ENCODE measurements at places on chromosomes 6 and 20.

DNA sequence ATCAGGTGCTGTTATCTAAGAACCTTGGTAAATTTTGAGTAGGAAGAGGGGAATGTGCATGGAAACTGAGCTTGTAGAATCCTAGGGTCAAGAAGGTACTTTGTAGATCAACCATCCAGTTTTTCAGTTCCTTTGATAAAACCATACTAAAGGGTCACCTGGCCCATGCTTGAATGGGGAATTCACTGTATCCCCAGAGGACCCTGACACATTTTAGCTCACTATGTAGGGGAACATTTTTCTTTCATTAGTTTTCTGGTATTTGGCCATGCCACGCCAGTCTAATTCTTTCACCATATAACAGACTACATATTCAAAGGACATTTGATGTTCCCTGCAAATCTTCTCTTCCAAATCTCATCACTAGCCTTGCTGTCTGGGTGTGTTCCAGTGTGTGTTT is 29.9 kb downstream of the LRRC1 start:
- DNase-seq, result no peak

DNA sequence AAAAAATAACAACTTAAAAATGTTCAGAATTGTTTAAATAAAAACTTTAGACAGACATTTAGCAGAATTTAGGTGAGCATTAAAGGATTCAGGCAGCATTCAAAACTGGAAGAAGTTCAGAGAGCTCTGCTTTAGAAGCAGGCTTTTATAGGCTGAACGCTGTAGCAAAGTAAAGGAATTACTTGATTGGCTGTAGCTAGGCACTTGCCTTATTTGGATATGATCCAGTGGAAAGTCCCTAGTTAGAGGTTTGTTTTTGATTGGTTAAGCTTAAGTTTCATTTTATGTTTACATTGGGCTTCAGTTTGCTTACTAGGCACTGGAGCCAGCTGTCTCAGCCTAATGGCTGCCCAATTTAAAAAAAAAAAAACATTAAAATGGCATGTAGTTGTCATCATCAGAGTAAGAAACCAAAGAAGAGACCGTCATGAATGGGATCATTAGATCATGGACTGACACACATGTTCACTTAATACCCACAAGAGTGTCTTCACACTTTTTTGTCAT is 65.1 kb downstream of the CBFA2T2 start:
- DNase-seq, result peak; percentile 67

- DNase-seq, result no peak
Observed at GRCh38 chr6:121216928-121217327, 117.4 kb downstream of the TBC1D32 start.

DNA sequence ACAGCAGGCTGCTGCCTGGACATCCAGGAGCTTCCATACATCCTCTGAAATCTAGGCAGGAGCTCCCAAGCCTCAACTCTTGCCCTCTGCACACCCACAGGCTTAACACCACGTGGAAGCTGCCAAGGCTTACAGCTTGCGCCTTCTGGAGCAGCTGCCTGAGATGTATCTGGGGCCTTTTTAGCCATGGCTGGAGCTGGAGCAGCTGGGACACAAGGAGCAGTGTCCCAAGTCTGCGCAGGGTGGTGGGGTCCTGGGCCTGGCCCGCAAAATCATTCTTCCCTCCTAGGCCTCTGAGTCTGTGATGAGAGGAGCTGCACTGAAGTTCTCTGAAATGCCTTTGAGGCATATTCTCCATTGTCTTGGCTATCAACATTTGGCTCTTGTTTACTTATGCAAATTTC is 255.0 kb downstream of the DLL1 start:
- no peak for DNase-seq

DNA sequence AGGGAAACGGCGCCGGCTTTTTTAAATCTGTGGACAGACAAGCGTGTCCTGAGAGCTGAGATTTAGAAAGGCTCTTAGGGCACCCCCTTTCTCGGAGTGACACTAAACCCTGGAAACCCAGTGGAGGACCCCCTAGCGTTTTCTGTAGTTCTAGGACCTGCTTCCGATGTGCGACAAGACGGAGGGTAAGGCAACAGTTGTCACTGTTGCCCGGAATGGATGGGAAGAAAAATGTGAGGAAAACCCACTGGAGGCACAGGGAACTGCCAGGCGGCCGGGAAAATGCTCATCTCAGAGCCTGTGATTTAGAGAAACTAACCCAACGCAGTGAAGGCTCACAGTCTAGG is 551 bp upstream of the ATP5F1E start:
- DNase-seq, result no peak

- DNase-seq, result no peak
Observed at GRCh38 chr6:53424300-53424699, 75.5 kb upstream of the ELOVL5 start.

GRCh38 chr20:16174311-16174710 is 398.9 kb downstream of the KIF16B start:
- no peak for DNase-seq

DNA sequence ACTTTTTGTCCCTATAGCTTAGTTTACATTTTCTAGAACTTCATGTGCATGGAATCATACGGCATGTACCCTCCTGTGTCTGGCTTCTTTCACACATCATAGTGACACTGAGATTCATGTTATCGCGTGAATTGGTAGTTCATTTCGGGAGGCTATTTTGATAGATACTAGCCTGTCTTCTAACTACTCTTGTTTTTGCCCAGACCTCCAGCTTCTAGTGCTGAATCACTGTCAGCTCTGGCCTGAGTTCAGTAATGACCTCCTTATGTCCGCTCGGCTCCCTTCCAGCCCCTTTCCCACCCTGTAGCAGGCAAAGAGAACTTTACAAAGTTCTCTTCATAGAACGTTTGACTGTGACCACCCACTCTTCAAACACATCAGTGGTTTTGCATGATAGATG is 14.1 kb downstream of the MYBL2 start:
- DNase-seq, result no peak

All from inflammatory macrophage (primary cell).